Activated CD8-positive, alpha-beta memory T cell treated with anti-CD3 and anti-CD28 coated beads for 48 hours (primary cell): ENCODE measurements at places on chromosomes 5 and 9.

DNA sequence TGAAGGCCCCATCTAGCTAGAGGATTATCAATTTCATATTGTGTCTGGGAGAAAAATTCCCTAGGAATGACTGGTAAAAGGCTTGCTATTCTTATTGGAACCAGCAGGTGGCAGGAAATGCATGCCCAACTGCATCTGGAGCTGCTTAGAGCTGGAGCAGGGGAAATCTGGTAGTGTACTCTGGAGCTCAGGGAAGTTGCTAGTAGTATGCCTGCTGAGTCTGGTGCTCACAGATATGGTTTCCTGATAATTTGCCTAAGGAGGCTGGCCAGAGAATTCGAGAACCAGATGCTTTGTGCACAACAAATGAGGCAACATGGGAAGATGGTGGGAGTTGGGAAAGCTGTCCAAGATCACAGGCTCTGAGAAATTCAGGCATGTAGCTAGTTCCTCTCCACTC lies 53.7 kb downstream of the G3BP1 start:
- DNase-seq, result no peak

- peak; percentile 30 for DNase-seq
These were observed 155.8 kb upstream of the IRX4 start for GRCh38 chr5:2038321-2039179.

- no peak for DNase-seq
These were observed 92.9 kb upstream of the RASGRF2 start for GRCh38 chr5:80867233-80867632.

DNA sequence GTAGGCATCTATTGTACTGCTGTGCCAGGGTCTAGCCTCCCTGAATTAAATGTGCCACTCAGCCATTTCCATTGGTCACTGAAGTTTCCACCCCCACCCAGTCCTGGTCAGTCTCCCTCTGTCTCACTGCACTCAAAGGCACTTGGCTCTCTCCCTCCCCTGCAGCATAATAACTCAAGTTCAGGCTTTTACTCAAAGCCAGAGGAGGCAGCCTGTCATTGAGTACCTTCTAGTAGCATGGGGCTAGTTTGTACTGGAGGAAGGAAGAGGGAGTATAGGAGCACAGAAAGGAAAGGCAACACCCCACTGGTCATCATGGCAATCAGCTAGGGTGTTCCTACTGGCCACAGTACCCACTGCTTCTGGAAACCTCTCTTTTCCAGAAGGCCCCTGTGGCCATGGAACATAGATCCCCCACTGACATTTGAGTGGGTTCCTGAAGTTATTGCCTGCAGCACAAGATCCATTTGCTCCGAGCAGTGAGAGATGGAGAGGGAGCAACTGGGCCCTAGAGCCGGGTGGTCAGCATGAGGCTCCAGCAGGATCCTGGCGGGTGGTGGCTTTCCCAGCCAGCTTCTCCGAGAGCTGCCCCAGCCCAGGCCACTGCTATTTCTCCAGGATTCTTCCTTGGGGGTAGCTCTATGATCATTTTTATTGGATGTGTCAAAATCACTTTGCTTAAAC lies 89.9 kb upstream of the CPEB4 start:
- DNase-seq, result no peak

GRCh38 chr9:127873886-127874285 lies 3.6 kb downstream of the AK1 start:
- no peak for DNase-seq

GRCh38 chr5:80763873-80764647 lies 109.3 kb upstream of the DHFR start:
- no peak for DNase-seq

DNA sequence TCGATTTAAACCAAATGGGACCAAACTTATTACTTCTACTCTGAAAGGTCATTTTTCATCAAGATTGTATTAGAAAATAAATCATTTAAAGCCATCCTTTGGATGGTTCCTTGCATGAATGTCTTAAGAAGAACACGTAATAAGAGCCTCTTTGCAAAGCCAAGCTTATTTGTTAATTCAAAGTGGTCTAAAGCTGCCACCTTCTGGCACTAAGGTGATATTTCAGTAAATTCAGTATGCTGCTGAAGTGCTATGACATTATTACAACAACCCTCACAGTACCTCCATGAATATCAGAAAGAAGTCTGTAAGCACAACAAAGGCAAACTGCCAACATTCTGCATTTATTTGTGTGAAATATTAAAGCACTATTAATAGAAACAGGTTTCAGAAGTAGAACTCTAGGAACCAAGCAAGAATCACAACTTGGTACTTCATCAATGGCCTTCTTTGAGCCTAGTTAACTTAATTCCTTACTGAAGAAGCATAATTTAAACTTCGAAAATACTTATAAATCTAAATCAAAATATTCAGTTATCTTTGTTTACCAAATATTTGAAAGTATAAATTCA lies 53.1 kb upstream of the TYRP1 start:
- DNase-seq, result no peak

GRCh38 chr9:109117856-109118807 lies 1.6 kb downstream of the TMEM245 start:
- DNase-seq, result no peak

- DNase-seq, result no peak
These were observed 51.8 kb downstream of the DUSP1 start for GRCh38 chr5:172719211-172719610.

DNA sequence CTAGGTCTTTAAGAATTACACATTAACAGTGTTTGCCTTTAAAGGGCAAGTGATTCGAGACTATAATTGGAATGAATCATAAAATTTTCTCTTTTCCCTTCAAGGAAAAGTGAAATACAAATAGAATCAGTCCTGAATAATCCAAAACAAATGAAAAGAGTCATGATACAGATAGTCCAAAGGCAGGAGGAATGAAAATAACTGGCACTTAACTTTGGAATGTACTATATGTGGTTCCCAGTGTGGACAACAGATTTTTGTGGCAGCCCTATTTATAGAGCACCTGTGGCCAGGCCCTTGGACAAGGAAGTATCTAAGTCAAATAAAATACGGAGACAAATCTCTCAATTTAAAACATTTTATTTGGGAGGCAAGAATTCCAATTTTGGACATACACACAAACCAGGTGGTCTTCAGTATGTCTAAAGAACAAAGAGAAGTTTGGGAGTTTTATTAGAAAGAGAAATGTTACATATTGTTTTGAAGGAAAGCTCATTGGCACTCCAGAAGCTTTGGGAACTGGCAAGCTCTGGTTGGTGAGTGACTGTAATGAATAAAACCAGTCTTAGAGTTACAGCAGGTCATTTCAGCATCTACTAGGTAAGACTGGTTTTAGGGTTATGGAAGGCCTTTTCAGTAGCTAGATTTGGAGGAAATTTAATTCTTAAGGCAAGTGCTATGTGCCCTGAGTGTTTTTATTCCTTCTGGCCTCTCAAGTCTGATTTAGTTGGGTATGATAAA lies 116.0 kb upstream of the PAM start:
- no peak for DNase-seq

DNA sequence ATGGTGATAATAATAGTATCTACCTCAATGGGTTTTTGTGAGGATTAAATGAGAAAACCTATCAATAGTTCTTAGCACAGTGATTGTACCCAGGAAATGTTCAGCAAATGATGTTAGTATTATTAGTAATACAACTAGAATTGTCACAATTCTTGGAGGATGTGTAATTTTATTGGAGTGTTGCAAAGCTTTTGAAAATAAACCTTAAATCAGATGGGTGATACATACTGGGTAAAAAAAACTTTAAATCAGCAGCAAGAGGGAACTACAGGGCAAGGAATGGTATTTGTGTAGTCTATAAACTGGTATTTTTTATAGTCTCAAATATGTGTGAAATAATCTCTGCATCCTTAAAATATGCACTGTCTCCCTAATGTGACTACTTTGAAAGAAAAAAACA lies 371.6 kb downstream of the PIK3R1 start:
- no peak for DNase-seq

DNA sequence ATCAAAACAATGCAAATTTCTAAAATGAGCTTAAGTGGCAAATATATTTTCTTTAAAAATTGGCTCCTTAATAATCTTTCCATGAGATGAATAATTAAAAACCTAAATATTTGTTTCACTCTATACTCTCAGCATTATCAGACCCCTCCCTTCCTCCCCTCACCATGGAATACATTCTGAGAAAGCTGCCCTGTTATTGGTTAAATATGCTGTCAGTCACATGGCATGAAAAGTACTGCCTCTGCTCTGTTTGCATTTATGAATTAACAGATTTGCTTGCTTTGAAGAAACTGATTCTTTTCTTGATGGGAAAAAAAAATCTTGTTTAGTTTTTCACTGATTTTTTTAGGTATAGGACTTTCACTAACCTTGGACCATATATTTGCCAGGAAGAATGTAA lies 17.0 kb upstream of the RPS23 start:
- no peak for DNase-seq

GRCh38 chr5:78591972-78592700 lies 56.4 kb downstream of the LHFPL2 start:
- DNase-seq, result no peak

DNA sequence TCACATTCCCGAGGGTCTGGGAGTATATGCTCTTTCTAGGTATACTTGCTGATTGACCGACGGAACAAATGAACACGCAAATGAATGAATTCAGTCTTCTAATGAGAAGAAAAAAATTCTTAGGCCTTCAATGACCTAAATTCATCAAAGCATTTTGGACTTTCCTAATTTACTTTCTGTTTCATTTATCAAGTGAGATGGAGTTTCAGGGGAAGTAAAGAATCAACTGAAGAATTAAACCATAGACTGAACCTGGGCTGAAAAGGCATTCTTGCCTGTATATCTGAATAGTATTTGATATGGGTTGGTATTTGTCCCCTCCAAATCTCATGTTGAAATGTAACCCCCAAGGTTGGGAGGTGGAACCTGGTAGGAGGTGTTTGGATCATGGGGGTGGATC lies 64.1 kb downstream of the ZFAND5 start:
- no peak for DNase-seq

- DNase-seq, result no peak
These were observed 33.0 kb upstream of the CTNNAL1 start for GRCh38 chr9:109046346-109046745.

DNA sequence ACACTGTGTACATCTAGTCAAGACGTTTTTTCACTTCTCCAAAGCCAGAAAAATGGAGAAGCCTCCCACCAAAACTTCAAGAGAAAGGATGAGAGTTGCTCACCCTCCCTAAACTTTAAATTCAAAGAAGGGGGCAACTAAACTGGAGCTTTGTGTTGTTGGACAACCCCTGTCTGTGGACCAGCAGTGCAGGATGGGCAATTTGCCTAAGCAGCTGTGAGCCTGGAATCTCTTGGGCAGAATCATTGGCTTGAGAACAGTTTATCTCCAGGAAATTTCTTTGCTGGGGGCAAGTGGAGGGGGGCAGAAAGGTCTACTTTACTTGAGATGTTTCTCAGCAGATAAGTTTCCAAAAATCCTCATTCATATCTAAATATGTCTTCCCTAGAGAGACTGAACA lies 151.8 kb downstream of the MUSK start:
- DNase-seq, result no peak

GRCh38 chr5:129431406-129431805 lies 28.7 kb upstream of the ADAMTS19 start:
- DNase-seq, result no peak
